Brain (organoid and tissue), 16 donors: ENCODE measurements at places on chromosomes 11 and 22.

DNA sequence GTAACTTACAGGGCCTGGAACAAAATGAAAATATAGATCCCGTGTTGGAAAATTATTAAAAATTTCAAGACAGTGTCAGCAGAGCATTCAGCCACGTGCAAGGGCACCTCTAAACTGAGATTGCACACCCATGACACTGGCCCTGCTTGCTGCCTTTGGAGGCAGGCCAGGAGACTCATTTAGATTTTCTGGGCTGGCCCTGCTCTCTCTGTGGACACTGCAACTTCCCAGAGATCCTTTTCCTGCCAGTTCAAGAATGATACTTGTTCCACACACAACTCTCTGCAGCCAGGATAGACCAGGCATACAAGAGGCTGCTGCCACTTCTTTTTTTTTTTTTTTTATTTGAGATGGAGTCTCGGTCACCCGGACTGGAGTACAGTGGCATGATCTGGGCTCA is 56.7 kb upstream of the PTPRJ start:
- DNase-seq = no peak

DNA sequence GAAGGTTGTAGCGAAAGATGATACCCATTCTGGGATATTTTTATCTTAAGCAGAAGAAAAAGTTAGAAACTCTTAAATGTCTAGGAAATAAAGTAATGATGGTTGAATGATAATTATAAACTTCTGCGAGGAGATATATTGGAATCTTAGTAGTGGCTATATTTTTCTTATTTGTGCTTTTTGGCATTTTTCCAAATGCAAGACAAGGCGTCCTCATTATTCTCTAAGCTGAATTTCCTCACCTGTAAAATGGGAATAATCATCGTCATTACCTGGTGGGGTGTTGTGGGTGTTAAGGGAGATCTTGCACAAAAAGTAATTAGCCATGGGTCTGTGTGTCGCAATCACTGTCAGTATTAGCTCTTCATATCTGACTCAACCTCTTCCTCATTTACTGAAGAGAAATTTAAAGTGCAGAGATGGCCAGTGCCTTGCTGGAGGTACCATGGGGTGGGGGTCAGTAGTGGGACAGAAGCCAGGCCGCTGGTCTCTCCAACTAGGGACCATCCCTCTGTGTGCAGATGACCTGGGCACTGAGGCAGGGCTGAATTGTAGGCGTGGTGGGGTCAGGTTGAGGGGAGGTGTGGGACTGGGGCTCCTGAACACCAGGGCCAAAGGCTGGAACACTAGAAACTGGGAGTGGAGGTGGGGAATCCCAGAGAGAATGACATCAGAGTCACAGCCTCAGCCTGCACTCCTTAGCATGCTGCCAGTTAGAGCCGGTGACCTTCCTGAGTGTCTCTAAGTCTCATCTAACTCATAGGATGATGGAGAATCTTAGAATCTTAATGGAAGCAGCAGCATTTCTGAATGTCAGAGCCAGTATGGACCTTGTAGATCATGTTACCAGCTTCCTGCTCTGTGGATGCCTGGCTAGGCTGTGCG is 4.1 kb downstream of the PITPNM1 start:
- no peak for DNase-seq

DNA sequence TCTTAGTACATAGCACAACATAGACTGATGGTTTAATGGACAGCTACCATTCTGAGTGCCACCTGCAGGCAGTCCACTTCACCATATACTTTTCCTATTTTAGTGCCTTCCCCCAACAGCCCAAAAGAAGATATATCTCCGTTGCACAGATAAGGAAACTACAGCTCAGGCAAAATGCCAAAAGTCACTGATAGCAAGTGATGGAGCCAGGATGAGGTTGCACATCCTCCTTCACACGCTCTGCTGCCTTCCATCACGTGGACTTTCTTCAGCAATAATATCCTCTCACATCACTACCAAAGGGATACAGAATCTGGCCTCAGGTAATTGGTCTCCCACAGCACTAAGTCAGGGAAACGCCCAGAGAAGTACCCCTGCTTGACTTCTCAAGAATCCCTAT is 7.5 kb downstream of the TCF20 start:
- DNase-seq = no peak

DNA sequence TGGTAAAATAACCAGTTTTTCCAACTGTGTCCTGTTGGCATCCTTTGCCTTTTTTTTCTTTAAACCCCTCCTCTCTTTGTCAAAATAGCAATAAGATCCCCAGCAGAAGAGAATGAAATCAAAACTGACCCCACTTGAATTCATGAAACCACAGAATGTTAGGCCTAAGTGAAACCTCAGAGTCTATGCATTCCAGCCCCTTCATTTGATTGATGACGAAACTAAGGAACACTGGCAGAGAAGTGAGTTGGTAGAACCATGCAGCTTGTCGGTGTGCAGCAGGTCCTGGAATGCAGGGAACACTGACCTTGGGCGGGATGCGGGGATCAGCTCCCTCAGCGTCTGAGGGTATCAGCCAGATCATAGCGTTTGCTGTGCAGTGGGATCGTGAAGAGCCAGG is 57.5 kb downstream of the GRK3 start:
- DNase-seq = no peak

DNA sequence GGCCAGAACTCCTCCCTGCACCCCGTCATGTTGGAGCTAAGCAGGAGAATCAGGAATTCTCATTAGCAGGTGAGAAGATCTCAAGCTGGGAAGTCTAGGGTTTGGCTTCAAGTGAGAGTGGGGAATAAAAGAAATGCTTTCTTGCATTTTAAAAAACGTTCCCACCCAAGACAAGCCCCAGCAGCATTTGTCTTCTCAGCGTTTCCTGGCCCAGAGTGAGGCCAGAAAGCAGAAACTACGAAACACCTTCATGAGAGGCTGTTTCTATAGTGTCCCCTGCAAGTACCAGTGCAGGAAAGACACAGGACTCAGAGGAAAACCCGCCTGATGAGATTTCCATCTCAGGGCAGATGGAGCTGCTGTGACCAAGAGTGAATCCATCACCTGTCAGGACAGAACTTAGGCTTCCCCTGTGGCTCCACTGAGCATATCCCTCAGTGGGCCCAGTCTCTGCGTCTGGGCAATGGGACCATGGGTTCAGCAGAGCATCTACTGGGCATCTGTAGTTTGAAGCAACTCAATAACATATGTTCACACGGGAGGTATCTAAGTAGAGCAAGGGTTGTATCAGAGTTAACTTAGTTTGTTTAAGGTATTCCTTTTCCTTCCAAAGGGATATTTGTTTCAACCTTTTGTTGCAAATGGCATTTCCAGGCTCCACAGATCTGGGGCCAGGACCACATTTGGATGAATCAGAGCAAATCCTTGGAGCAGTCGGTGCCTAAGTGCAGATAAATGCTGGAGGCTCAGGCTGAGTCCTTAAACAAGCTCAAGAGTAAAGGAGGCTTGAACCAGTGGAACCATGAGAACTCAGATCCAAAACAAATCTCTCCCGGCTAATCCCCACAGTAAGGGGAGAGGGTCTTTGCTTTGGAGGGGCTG is 548.3 kb downstream of the MIAT start:
- no peak for DNase-seq

- DNase-seq = no peak
Measured at GRCh38 chr22:41028841-41029240, 63.6 kb upstream of the EP300 start.

DNA sequence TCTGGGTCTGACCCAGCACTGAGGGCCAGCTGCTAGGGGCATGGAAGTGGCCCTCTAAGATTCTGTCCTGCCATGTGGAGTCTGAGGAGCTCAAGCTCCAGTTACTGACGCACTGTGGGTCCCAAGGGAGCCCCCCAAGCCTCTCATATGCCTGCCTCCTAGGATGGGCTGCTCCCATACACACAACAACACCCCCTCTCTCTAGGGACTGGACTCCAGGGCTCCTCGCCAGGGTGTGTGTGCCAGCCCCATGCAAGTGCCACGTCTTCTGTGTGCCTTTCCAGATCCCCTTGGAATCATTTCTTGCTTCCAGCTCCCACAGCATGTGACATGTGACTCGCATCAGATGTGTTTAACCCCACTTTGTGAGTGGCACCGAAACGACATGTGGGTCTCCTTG is 234.5 kb downstream of the CEP164 start:
- DNase-seq = peak; percentile 76

GRCh38 chr11:86162239-86162638 is 82.3 kb upstream of the EED start:
- DNase-seq = no peak

GRCh38 chr11:35151241-35151640 is 12.3 kb downstream of the CD44 start:
- no peak for DNase-seq

DNA sequence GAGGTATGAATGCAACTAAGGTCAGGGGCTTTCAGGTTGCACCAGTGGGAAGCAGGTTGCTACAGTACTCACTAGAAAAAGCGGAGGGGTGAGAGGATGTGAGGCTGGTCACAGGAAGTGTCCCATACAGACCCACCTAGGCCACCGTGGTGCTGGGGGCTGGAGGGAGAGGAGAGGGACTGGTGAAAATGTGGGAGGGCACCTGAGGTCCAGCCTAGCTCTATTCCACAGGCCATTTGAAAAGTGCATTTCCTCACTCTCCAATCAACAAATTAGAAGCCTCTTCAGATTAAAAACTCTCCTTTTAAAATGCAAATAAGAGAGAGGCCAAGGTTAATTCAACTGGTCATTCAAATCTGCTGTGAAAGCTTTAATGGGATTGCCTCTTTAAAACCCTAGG is 38.6 kb upstream of the NCAM1 start:
- DNase-seq = no peak

- no peak for DNase-seq
Measured at GRCh38 chr11:124887667-124888013, 10.0 kb downstream of the ROBO4 start.

DNA sequence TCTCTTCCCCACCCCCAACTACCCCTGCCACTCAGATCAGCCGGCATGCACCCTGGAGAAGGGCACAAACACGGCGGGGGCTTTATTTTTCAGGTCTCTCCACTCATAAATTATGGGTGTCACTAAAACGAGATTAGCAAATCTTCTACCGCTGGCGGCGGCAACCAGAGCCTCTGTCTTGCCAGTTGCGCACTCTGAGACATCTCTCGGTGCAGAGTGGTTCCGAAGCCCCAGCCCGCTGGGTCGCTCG is 125.3 kb upstream of the C11orf58 start:
- DNase-seq = no peak

GRCh38 chr22:17411213-17411612 is 42.0 kb downstream of the CECR2 start:
- peak; percentile 82 for DNase-seq

GRCh38 chr11:66313321-66314185 is 3.3 kb downstream of the CD248 start:
- no peak for DNase-seq

DNA sequence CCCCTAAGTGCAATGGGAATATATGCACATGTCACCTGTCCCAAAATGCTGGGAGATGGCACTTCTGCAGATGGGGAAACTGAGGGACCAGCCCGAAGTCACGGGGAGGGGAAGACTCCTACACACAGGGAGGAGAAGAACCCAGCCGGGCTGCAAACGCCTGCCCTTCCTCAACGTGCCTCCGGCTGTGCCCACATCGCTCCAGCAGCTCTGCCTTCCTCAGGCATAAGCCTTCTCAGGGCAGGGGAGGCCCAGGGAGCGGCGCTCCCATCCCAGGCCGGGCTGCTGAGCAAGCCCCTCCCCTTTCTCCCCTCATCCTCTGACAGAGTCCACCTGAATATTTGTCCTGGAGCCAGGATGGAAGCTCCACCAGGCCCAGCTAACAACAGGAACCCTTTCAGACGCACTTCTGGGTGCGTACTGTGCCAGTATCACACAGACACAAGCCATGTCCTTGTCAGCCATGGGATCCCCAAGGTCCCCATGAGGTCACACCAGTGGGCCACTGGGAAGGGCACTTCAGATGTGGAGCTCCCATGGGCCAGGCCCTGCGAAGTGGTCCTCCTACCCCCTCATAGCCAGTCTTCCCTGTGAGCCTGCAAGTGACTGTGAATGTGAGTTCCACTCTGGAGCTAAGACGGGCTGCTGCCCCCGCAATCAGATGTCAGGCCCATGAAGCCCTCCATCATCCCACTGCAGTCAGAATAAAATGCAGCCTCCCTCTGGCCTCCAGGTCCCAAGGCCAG is 2.5 kb upstream of the CD81 start:
- no peak for DNase-seq

GRCh38 chr11:1640076-1640946 is 10.7 kb downstream of the KRTAP5-5 start:
- peak; percentile 63 for DNase-seq

DNA sequence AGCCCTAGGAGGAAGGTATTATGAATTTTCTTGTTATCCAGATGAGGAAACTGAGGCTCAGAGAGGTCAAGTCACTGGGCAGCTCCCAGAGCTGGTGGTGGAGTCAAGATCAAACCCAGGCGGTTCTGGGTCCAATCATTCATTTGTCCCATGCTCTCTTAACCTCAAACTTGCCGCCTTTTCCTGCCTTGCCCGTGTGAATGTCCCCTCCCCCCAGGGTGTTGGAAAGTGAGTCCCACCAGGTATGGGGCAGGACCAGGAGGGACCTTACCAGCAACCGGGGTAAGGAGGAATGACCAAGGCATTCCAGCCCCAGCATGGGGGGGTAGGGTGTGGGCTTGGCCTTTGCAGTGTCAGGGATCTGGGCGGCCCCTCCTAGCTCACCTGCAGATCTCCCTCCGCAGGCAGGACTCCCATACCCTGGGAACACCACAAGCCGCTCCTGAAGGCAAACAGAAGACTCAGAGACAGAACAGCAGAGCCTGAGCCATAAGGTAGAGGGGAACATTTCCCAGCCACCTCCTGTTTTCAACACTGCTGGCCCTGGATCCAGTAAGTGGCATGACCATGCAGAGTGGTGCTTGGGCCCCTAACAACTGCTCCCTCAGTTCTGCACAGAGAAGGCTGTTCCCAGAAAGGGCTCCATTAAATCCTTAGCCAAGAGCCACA is 41.2 kb upstream of the SYT7 start:
- no peak for DNase-seq
